ENCODE measurements at places on chromosomes 1 and 21. TPM values are rescaled to one million over a fixed set of nuclear protein-coding genes. Genes with fewer than 3 reads are reported as not detected.

TMEM200B gene
- total RNA-seq = 3.3 TPM

DNA sequence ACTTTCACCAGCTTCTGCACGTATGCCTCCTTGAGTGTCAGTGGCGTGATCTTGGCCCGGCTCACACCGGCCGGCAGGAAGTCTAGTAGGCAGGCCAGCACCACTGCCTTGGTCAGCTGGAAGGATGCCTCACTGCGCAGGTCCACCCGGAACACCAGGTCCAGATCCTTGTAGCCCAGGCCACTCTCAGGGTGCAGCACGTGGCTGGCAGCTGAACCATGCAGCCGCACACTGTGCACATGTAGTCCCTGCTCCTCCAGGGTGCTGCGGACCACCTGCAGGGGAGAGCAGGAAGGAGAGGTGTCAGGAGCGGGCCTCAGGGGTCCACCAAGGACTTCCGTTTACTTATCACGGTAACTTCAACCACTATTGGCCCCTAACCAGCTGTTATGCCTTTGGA lies 6.0 kb downstream of the TENT5B start:
- no peak for DNase-seq

GRCh38 chr1:66475940-66476339 lies 58.0 kb upstream of the SGIP1 start:
- DNase-seq = no peak

HTR1D gene
- total RNA-seq = 7.7 TPM

DNA sequence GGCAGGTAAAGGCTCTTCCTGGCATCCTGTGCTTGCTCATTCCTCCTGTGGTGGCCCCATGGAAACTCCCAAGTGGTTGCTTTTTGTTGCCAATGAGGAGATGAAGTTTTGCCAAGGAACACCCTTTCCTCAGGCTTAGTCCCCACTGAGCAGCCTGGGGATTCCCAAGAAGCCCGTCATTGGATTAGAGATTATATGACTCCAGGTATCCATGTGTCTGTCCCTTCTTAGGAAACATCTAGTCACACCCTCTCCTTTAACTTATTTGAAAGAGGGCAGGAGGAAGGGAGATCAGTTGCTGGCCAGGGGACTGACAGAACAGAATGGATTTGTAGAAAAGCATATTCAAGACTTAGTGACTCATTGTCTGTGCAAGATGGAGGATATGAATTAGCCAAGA lies 3.8 kb upstream of the LCE3A start:
- no peak for DNase-seq

DNA sequence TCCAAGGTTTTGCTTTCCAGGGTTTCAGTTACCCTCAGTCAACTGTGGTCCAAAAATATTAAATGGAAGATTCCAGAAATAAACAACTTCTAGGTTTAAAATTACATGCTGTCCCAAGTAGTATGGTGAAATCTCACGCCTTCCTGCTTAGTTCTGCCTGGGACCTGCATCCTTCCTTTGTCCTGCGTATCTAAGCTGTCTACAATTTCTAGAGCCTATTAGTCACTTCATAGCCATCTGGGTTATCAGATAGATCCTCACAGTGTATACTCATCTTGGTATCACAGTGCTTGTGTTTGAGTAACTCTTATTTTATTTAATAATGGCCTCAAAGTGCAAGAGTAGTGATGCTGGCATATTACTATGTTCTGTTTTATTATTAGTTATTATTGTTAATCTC lies 157.7 kb downstream of the ROR1 start:
- no peak for DNase-seq

- no peak for DNase-seq
These were observed 8.6 kb downstream of the E2F2 start for GRCh38 chr1:23522244-23522982.

HUNK gene
- 7.5 TPM for total RNA-seq

- DNase-seq = no peak
These were observed 4.0 kb upstream of the GJC2 start for GRCh38 chr1:228145463-228146416.

- DNase-seq = peak; percentile 34
These were observed 61.9 kb downstream of the WNT9A start for GRCh38 chr1:227885648-227886502.

NCF2 gene
- 0.58 TPM for total RNA-seq

- no peak for DNase-seq
These were observed 132.4 kb downstream of the SDCCAG8 start for GRCh38 chr1:243388276-243388675.

DNA sequence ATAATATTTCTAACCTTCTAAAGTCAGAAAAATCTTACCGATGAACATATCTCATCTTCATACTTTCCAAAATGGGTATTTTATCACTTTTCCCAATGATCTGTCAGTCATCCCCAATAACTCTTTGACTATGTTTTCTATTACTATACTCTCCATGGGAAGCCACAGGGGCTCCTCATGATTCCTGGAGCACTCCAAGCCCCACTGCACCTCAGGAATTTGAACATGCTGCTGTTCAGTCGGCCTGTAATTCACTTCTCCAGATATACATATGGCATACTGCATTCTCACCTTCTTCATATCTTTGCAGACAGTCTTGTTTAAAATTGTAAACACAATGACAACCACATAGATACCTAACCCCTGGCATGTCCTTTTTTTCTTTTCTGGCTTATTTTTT lies 333.0 kb downstream of the BRINP3 start:
- DNase-seq = no peak

DNA sequence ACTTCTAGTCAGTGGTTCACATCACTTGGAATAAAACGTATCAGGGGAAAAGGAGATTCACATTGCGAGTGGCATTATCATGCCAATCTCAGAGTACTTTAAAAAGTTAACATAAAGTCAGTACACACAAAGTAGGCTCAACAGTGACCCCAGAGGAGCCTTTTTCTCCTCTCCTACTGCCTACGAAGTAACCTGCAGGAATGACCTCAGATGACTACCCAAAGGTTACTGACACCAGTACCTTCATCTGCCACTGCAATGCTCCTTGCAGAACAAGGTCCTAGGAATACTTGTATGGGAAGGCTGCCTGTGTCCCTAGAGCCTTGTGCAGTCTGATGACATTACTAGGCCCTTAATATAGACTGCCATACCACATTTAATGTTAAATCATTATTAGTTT lies 389.8 kb upstream of the LYPLAL1 start:
- no peak for DNase-seq

DNA sequence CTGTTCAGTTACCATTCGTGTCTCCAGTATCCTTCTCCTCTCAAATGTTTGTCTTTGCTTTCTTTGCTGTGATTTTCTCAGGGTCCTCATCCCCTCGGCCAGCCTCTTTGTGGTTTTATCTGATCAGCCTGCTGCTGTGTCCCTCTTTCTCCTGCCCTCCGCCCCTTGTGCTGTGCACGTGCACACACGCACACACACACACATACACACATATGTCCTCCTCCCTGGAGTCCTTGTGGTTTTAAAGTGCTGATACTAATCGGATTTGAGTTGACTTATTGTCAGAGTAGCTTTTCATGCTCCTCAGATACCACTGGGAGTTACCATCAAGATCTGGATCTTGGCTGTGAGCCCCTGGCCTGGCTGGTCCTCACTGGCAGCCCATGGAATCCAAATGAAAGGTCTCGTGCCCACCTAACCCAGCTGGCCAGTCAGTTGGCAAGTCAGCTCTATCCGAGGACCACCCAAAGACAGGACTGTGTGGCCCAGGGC lies 34.1 kb downstream of the QSOX1 start:
- DNase-seq = no peak

- DNase-seq = no peak
These were observed 817 bp downstream of the KLHL17 start for GRCh38 chr1:961132-961669.

CHIA gene
- not detected for total RNA-seq

- no peak for DNase-seq
These were observed 42.7 kb downstream of the GJA5 start for GRCh38 chr1:147717706-147718097.

GRCh38 chr1:53348486-53349368 lies 20.9 kb upstream of the LRP8 start:
- DNase-seq = no peak

PRAMEF20 gene
- total RNA-seq = not detected

- DNase-seq = no peak
These were observed 14.6 kb downstream of the SLC35E2B start for GRCh38 chr1:1677718-1678580.

AKR7A2 gene
- total RNA-seq = 55.4 TPM

HPDL gene
- 78.2 TPM for total RNA-seq

GPR61 gene
- total RNA-seq = not detected

CCDC17 gene
- 2.4 TPM for total RNA-seq

APOBEC4 gene
- total RNA-seq = not detected

MMP23B gene
- total RNA-seq = 6.0 TPM

DNA sequence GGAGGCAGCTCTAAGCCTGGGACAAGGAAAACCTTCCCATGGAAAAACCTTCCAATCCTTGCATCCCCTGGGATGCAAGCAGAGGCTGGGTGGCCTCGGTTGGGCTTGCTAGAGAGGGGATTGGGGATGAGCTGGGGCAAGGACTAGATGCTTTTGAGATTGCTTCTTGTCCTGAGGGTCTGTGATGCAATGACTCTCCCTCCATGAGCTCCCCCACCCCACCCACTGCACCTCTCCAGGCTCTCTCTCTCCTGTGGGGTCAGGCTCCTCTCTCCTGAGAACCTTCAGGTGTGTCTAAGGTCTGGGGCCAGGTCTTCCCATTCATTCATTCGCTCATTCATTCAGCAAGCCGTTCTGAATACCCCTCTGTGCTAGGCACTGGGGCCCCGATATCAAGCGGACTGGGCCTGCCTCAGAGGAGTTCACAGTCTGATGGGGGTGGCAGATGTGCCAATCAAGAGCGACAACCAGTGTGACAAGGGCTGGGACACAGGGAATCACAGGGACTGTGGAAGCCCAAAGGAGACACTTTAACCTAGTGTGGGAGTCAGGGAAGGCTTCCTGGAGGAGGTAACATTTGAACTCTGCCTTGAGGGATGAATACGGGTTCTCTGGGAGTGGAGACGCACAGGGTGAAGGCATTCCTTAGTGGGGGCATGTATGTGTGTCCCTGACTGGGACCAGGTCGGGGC lies 6.5 kb downstream of the LDLRAD1 start:
- no peak for DNase-seq

CTH gene
- 14.0 TPM for total RNA-seq

DNA sequence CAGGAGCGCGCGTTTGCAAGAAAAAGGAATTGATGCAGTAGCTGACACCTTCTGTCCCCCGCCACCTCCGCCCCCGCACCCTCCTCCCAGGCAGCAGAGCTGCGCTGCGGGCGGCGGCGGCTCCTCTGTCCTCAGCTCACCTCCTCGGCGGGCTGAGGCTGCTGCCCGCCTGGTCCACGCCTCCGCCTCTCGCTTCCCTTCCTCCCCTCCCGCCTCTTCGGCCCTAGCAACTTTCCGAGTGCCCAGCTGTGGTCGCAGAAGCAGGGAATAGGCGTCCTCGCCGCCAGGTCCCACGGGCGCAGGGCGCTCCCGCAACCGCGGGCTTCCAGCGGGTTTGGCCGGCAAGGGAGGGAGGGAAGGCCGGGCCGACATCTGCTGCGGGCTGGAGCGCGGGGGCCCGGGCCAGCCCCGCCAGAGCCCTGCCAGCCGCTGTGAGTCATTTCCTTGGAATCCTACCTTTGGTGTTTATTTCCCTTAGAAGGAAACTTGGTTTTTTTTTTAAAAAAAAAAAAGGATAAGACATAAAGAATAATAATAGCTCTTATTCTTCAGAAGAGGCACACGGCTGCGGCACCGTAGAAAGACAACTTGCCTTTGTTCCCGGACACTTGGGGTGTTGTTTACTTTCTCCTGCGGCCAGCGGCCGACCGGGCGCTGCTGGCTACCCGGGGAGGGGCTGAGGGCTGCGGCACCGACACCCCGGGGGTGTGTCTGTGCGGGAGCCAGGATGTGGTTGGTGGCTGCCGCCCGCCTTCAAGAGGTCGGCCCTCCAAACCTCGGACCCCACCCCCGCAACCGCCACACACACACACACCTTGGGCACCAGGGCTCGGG lies 1.1 kb downstream of the SERTAD4 start:
- peak; percentile 38 for DNase-seq

DNA sequence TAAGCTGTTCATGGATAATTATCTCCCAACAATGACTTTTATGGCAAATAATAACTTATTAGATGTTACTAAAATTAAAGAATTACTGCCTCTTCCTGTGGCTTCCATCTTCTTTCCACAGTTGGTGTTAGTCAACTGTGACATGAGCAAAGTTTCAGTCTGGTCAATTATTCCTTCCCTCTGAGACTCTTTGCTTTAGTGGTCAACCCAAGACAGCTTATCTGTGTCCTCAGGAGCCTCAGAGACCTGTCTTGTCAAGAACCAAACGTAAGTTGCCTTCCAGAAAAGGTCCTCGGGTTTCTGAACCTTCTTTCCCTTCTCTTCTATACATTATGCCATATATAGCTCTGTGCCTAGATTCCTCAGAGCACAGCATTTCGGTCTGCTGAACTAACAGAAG lies 263.2 kb upstream of the ZP4 start:
- DNase-seq = no peak

MATN1 gene
- total RNA-seq = not detected

- no peak for DNase-seq
These were observed 12.0 kb upstream of the DUSP12 start for GRCh38 chr1:161737625-161738024.

DNA sequence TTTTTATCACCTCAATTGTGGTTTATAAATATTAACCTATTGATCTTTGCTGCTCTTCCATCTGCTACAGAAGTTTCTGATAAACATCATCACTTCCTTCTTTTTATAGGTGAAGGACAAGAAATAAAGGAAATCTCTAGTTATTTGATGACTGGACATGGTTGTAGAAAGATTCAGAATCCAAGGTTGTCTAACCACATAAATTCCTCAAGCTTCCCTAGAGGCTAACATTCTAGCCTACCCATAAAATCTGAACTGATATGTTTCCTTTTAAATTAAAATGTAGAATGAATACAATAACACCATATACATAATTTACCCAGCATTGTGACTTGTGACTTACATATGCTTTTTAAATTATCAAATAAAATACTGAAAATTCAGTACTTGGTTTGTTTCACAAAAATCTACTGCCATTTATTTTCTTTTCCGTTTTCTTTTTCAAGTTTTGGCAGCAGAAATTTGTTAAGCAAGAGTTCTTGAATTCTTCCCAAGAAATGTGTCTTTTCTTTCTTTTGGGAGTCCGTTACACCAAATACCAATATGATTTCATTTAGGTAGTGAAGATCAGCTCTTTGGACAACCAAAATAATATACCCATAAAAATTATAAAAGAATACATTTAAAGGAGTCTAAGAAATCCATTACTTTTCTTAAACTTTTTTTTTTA lies 513.2 kb upstream of the ADGRL2 start:
- DNase-seq = no peak

- no peak for DNase-seq
These were observed 2.4 kb upstream of the POGZ start for GRCh38 chr1:151461694-151462093.
